ENCODE measurements at places on chromosomes 13 and 19.

GRCh38 chr19:39052846-39053245, 20.5 kb upstream of the FBXO27 start:
- H3K4me3 ChIP-seq, result no peak overlapping the region
- H3K36me3 ChIP-seq, result no peaks in the 10 kb centered on the region
- DNase-seq, result no peak
- no peaks in the 10 kb centered on the region for H3K4me1 ChIP-seq
- no peaks in the 10 kb centered on the region for H3K27me3 ChIP-seq

DNA sequence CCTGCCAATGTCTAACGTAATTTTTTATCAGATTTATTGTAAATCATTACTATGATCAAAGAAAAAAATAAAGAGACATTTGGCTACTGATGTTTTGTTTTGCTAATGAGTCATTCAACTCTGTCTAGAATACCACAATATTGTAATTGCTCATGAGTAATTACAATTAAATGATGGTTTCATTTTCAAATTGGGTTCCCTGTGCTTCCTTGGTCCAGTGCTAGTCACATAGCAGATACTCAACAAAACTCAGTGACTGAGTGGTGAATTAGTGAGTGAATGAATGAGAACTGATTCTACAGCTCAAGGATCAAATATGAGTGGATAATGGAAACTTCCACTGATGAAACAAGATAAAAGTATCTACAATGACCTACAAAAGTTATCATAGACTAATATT, 304.7 kb downstream of the POU4F1 start:
- no peaks in the 10 kb centered on the region for H3K27me3 ChIP-seq
- no peak overlapping the region for H3K27ac ChIP-seq
- no peak overlapping the region for H3K4me3 ChIP-seq
- DNase-seq, result no peak
- H3K4me1 ChIP-seq, result no peaks in the 10 kb centered on the region

GRCh38 chr19:42120276-42120980, 11.8 kb downstream of the POU2F2 start:
- H3K27ac ChIP-seq, result no peak overlapping the region
- peaks cover under 1% of the 10 kb centered on the region for H3K4me1 ChIP-seq

- H3K27ac ChIP-seq, result no peak overlapping the region
- no peaks in the 10 kb centered on the region for H3K27me3 ChIP-seq
- no peak for DNase-seq
- peaks cover 15% of the 10 kb centered on the region for H3K36me3 ChIP-seq
- H3K4me3 ChIP-seq, result no peak overlapping the region
These were observed 3.2 kb downstream of the KRI1 start for GRCh38 chr19:10562609-10563008.
